A549 treated with dexamethasone at 1 μM for 4 hours (cell line): ENCODE measurements at places on chromosomes 6 and 20. TPM values are rescaled to one million over a fixed set of nuclear protein-coding genes. Genes with fewer than 3 reads are reported as not detected.

OTOR gene
- not detected in 5 replicates for total RNA-seq

CGA gene
- total RNA-seq: 0.29 to 0.72 TPM (median 0.47 TPM) in 5 replicates

ID1 gene
- total RNA-seq: 341 to 512 TPM (median 429 TPM) in 5 replicates

PACRG gene
- total RNA-seq: 0.32 TPM in 1 of 5 replicates, not detected in the others

COL9A1 gene
- total RNA-seq: 0.06 TPM in 1 of 5 replicates, not detected in the others

B3GAT2 gene
- total RNA-seq: 0.01 to 0.03 TPM (median 0.02 TPM) in 4 of 5 replicates, not detected in the other

PKIB gene
- 0.38 to 0.74 TPM (median 0.62 TPM) in 5 replicates for total RNA-seq

CRISP2 gene
- total RNA-seq: not detected in 5 replicates
